ENCODE measurements at places on chromosomes 2 and 18.

GRCh38 chr2:136871424-136871823 lies 106.1 kb downstream of the THSD7B start:
- DNase-seq: no peak

GRCh38 chr2:219733746-219734145 lies 106.3 kb downstream of the SLC4A3 start:
- no peak for DNase-seq

DNA sequence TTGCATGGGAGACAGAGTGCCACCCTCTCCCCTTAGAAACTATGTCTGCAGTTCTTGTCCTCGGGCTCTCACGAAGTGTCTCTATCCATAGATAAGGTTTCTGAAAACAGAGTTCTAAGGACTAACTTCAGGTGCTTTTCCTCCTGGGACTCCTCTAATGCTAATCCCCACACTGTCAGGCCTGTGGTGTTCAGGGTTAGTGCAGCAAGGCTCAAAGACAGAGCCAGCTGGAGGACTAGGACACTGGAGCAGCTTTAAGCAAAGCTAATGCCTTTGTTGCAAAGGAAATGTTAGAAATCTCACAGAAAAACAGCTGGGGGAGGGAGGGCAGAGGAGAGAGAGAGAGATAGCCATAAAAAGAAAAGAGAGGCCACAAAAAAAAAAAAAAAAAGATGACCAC lies 824.0 kb upstream of the FSHR start:
- no peak for DNase-seq

- no peak for DNase-seq
These were observed 66.0 kb upstream of the ITGA6 start for GRCh38 chr2:172361360-172361759.

DNA sequence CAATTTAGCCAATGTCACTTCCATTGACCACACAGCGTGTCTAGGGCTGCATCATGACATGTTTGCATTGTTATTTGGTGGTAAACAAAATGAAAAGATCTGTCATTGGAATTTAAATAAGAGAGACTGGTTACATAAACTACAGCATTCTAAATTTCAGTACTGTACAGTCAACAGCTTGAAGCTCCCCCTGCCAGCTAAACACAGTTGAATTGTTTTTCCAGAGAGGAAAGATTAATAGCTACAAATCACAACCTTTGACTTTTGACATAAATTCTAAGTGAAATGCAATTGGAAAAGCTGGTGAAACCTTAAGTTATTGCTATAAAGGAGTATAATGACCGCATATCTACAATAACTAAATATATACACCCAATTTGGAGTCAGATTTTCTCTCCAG lies 1600.0 kb upstream of the ACVR2A start:
- DNase-seq: no peak

DNA sequence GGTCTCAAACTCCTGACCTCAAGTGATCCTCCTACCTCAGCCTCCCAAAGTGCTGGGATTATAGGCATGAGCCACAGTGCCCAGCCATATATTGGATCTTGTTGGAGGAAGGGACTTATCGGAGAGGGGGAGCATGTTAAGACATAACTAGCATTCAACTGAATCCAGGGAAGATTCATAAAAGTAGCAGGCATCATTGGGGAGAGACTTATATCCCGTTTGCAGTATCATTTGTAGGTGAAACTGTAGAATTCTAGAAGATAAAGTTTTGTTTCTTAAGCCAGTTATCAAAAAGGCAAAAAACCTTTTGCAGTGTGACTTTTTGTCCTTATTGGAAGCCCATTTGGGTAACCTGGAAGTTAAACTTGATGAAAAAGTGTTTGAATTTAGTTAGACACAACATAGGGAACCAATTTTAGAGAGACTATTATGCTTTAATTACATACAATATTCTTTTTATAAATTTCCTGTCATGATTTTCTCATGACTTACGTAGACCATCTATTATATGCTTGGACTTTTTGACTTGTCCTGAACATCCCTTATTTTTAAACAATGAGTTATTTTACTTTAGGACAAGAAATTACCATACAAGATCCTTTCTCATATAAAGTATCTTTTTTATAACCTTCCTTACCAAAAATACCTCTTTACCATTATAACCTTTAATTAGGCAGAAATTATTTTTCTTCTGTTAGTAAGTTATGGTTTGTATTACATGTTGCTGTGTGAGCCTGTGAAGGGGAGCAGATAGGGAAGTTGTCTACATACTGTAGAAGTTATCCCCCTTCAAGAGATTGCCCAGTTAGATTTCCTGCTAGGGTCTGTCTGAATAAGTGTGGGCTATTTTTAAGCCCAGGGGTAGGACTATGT lies 20.3 kb downstream of the RAB3GAP1 start:
- DNase-seq: no peak

DNA sequence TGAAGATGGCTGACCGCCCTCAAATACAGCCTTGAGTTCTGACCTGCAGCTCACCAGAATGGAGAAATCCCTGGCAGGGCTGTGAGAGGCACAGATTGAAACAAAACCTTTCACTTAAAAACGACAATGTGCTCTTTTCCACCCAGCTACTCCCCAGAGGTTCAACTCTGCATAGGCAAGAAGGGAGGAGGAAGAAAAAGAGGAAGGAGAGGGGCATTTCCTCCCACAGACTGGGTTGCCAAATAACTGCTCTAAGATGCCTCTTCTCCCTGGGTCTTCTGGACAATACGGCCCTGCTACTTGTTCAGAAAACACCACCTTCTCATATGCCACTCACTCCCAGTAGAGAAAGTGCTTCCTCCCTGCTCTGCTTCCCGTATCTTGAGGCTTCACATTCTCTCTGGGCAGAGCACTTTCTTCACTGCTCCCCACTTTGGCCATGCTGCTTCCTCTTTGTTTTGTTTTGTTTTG lies 136.4 kb upstream of the SLC1A4 start:
- DNase-seq: no peak

- DNase-seq: no peak
These were observed 86.2 kb downstream of the MCFD2 start for GRCh38 chr2:46829231-46829995.

GRCh38 chr2:19244460-19245363 lies 113.7 kb downstream of the OSR1 start:
- no peak for DNase-seq

- no peak for DNase-seq
These were observed 731.1 kb downstream of the RNF144A start for GRCh38 chr2:7648221-7648795.

- no peak for DNase-seq
These were observed 259.1 kb downstream of the PRKCE start for GRCh38 chr2:45910473-45911060.

GRCh38 chr2:20062615-20063545 lies 11.5 kb upstream of the LAPTM4A start:
- DNase-seq: no peak

DNA sequence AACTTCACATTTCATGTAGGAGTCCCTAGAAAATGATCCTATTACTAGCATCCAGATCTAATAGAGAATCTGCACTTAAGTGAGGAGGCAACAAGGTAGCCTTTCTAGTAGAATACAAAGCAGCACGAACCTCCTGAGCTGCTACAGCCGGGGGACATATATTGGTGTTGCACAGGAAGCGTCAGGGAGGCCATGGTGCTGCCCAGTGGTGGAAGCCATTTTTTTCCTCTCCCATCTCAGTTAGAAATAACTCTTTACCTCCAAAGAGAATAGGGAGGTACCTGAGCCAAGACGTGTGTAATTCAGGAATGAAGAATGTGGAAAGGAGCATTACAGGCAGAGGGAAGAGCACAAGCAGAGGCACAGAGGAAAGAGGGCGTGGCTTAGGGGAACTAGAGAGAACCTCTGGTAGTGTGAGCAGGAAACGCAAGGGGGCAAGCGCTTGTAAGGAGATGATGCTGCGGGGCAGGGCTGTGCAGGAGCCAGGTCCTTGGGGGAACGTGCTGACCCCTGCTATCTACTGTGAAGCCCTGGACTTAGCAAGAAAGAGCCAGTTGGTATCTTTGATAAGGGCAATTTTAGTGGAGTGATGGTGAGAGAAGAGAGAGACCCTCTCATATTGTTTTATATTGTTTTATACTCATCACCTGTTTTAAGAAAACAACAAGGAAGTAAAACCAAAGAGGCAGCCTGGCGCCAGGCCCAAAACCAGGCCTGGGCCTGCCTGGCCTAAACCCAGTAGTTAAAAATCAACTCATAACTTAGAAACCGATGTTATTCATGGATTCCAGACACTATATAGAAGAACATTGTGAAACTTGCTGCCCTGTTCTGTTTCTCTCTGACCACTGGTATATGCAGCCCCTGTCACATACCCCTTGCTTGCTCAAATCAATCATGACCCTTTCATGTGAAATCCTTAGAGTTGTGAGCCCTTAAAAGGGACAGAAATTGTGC lies 50.0 kb upstream of the TTC39C start:
- no peak for DNase-seq

GRCh38 chr2:32931519-32931918 lies 15.2 kb upstream of the LTBP1 start:
- DNase-seq: no peak

GRCh38 chr2:3517948-3518495 lies 1.3 kb downstream of the ADI1 start:
- DNase-seq: no peak

DNA sequence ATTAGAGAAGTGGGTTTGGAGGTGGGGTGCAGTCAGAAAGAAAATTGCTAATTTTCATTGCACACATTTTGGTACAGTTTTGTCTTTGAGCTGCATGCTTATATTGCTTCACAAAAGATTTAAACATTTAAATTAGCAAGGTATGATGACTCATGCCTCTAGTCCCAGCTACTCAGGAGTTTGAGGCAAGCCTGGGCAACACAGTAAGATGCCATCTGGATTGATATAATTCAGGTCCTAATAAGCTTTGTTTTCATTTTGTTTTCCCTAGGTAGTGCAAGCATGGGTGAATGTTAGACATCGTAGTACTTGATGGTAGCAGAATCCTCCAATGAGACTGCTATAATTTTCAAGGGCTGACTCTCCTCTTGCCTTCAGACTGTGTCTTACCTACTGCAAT lies 396.7 kb upstream of the RGPD4 start:
- no peak for DNase-seq

- DNase-seq: no peak
These were observed 270.0 kb downstream of the CTNNA2 start for GRCh38 chr2:79782576-79783452.

Measured in NCI-H1092 (cell line).